Stimulated activated naive CD8-positive, alpha-beta T cell treated with anti-CD3 and anti-CD28 coated beads, Interleukin-15, Interleukin-2, amounts not matched to agents 100 U/mL and 50 U/mL, for 24 hours (primary cell): ENCODE measurements at places on chromosomes 13 and 19.

DNA sequence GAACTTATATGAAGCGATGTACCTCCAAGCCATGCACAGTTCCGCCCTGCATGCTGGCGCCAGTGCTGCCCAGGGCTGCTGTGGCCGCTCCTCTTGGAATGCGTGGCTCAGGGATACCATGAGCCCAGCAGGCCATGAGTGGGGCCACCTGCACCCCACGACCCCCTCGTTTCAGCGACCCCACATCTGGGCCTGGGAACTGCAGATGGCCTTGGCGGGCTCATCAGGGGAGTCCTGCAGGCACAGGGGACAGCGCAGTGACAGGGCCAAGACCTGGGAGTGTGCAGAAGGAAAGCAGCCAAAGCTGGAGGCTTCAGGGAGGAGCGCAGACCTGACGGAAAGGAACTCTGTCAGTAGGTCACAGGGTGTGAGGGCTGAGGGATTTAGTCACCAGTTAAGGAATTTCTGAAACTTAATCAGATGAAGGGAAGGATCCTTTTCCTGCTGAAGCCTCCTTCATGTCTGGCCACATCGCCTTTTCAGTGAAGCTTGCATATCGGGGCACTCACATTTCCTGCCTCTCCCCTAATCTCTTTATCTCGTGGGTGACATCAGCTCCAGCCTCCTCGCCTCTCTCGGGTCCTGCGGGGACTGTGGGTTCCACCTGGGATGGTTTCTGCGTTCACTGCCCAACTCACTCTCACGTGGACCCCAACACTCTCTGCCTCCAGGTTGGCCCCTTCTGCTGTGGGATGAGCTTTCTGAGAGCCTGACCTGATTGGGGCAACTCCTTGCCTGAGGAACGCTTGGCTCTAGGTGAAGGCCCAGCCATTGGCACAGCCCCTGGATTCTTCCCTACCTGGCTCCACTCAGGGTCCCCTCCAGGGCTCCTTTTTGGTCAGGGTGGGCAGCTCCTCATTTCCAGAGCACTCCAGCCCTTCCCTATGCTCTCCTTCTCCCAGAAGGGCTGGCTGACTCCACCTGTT, 123.5 kb downstream of the CRYL1 start:
- DNase-seq, result no peak

- no peak for DNase-seq
These were observed 390.4 kb downstream of the RFC3 start for GRCh38 chr13:34208336-34208735.

DNA sequence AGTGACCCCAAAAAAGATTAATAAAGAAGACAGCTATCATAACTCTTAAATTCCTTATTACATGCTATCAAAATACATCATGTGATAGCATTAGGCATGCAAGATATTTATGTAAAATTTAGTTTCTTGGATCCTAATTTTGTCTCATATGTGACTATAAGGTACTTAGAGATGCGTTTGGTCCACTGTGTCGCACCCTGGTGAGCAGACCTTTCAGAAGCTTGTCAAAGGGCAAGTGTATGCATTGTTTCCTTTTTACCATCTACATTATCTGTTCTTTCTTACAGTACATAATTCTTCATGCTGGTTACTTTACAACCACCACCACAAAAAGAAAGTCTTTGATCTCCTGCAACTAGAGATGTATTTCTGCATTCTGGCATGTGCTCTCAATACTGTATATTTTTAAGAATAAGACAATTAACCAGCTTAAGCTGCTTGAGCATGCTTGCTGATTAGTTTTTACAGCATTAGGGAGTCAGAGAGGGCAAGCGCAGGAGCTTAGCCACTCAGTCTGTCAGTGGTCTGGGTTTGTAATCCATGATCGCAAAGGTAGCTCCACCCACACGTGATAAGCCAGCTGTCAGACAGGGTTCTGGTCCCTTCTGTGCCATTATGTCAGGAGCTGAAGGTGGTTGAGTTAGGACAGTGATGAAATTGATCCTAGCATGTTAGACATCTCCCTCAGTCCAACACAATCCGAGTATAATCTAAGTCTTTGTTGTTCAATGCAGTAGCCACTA, 500.9 kb downstream of the MYO16 start:
- DNase-seq, result no peak

DNA sequence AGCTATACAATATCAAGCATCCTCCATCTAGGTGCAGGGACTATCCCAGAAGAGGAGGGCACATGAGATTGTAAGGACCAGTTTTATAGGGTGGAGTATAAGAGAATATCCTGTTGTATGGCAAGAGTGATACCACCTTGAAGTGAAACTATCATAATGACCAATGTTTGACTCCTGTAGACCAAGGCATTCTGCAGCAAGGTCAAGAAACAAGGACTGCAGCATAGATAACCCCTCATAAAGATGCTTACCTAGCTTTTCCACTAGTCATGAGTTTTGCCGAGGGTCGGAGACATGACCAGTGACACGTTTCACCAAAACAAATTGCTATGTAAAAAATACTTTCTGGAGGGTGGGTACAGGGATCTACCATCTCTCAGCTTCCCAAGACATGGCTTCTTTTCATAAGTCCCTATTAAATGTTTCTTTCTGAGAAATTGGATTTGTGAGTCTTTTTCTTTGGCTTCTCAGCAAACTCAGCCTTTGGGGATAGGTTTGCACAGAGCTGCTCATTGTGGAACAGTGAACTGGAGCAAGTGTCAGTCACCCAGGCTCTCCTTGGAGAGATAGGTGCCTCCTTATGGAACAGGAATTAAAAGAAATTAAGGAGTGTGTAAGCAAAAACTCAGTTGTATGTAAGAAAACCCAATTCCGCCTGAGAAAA, 28.2 kb upstream of the CYSLTR2 start:
- no peak for DNase-seq

- no peak for DNase-seq
These were observed 6.4 kb downstream of the CEACAM3 start for GRCh38 chr19:41802770-41803169.

DNA sequence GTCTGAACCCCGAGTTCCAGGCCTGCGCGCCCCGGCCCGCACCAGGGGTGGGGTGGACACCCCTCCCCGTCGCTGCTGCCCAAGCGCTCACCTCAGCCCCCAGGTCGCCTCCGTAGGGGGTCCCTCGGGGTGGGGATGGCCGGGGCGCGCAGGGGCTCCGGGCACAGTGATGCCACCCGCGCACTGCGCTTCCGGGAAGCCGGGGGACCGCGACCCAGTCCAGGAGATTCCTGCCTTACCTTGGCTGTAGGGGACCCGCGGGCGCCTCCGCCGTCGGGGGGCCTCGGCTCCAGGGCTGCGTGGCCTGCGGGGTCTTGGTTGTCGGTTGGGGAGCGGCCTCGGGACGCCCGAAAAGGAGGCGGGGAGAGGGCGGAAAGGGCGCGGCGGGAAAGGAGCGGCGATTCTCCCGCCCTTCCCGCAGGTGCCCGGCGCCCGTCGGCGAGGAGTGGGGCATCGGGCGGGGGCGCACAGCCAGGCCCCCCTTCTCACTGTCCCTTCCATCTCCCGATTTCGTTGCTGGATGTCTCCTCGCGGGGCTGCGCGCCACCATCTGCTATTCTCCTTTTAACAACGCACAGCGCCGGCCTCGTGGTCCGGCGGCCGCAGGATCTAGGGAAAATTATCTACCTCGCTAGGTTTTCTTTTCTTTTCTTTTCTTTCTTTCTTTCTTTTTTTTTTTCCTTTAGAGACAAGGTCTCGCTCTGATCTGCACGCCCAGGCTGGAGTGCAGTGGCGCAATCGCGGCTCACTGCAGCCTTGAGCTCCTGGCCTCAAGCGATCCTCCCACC, at the start of gene KEAP1:
Gene KEAP1 (minus strand): TSS at position 355 of the 788 bp plus-strand sequence. CDS start 3,323 bp downstream, outside the sequence.
- peak; percentile 57 for DNase-seq

GRCh38 chr19:4717191-4717965, 6.3 kb downstream of the DPP9 start:
- no peak for DNase-seq

GRCh38 chr13:71503781-71504180, 363.2 kb downstream of the DACH1 start:
- no peak for DNase-seq

- DNase-seq, result no peak
These were observed 202.7 kb downstream of the PCCA start for GRCh38 chr13:100291624-100292023.

- peak; percentile 2 for DNase-seq
These were observed 20.1 kb downstream of the RASA3 start for GRCh38 chr13:114112231-114112825.

- DNase-seq, result peak; percentile 82
These were observed 22.2 kb downstream of the SIGLEC5 start for GRCh38 chr19:51607920-51608562.

DNA sequence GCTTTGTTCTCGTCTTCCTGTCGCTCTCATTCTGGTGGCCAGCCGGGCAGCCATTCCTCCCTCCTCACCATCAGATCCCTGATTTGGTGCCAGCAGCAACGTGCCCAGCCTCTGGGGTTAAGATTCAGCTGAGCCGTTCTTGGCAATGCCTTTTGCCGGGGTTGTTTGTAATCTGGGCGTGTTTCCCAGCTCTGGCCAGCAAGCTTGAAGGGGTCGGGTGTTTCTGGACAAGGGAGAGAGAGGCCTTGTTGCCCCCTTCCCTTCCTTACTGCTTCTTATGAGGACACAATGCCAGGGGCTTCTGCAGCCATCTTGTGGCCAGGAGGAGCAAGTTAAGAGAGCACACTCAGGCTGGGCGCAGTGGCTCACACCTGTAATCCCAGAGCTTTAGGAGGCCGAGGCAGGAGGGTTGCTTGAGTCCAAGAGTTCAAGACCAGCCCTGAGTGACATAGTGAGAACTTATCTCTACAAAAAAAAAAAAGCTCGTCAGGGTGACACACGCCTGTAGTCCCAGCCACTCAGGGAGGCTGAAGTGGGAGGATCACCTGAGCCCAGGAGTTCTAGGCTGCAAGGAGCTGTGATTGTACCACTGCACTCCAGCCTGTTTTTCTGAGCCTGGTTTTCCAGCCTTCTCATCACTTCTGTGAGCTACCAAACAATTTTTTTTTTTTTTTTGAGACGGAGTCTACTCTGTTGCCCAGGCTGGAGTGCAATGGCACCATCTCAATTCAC, 10.7 kb upstream of the CRTC1 start:
- no peak for DNase-seq

GRCh38 chr19:34596115-34596514, 80.8 kb downstream of the SCGB2B2 start:
- no peak for DNase-seq

- no peak for DNase-seq
These were observed 1.8 kb downstream of the LILRB5 start for GRCh38 chr19:54255105-54255775.

DNA sequence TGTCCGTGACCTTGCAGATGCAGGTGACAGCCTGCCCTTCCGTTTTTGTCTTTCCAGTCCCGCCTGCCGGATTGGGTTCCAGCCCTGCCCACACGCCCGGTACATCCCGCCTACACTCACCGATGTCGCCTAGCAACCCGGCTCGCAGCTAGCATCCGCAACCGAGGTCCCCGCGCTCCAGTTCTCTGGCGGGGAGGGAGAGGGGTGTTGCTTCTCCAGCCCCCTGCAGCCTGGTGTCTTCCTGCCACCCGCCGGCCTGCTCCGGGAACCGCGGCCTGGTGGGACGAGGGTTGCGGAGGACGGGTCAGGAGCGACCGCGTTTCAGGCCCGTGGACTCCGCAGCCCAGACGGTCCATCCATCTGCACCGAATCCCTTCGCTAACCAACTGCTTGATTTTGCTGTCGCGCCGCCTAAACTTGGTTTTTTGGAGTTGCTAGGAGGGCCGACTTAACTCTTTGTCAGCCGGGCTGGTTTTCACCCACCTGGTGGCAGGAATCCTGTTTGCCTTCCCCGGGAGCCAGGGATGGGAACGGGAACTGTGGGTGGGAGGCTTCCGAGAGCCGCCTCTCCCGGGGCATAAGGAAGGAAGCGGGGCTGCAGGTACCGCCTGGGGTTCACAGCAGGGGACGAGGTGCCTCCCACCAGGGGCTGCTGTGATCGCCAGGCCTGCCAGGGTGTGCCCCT, 15.4 kb upstream of the MATK start:
- peak; percentile 67 for DNase-seq

DNA sequence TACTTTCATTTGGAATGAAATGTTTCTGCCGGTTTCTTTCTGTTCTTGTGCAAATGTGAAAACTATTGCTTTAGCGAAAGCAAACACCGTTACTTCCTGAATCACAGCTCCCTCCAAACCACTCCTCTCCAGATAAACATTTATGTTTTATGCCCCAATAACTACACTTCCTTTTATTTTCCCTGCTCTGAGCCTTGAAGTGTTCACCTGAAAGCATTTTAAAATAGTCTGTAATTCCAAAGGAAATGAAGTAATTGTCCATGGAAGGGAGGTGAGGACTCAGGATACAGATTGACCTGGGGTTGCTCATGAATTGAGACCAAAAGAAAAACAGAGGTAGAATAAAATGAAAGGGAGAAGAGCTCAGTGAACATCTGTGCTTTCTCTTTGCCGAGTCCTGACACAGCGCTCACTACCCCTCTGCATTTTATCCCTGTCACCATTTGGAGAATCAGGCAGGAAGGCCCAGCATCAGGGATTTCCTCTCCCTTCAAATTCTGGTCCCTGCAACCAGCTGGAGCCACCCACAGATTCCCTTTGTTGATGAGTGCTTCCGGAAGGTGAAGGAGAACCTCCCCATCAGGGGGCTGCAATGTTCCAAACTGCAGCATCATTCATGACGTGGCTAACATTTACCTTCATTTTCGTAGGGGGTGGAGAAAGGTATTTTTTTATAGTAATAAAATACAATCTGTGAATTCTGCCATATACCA, 171.9 kb downstream of the ITGBL1 start:
- no peak for DNase-seq

GRCh38 chr19:38849147-38849859, 483 bp downstream of the HNRNPL start:
- DNase-seq, result peak; percentile 100

- DNase-seq, result no peak
These were observed 115.0 kb downstream of the COG6 start for GRCh38 chr13:39770221-39771090.

GRCh38 chr19:1069009-1069779, 2.2 kb downstream of the ARHGAP45 start:
- DNase-seq, result peak; percentile 75

GRCh38 chr13:23859904-23860303, 29.3 kb downstream of the MIPEP start:
- no peak for DNase-seq

- peak; percentile 30 for DNase-seq
These were observed at the start of gene CRB3 for GRCh38 chr19:6464070-6464873. TSS of gene CRB3 (plus strand) at chr19:6464271. CDS start at chr19:6464702, 431 bp downstream.

DNA sequence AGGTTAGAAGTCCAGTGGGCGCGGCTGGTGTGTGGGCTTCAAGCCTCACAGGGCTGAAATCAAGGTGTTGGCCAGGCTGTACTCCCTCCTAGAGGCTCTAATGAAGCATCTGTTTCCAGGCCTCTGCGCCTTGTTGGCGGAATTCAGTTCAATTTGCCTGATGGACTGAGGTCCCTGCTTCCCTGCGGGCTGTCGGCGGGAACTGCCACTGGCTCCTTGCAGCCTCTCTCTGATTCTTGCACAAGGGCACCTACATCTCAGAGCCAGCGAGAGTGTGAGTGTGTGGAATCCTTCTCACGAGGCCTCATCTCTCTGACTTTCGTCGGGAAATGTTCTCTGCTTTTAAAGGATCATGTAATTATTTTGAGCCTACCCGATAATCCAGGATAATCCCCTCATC, 128.6 kb downstream of the DLEU7 start:
- no peak for DNase-seq
